NB4 (cell line): ENCODE measurements at places on chromosomes 4 and X.

DNA sequence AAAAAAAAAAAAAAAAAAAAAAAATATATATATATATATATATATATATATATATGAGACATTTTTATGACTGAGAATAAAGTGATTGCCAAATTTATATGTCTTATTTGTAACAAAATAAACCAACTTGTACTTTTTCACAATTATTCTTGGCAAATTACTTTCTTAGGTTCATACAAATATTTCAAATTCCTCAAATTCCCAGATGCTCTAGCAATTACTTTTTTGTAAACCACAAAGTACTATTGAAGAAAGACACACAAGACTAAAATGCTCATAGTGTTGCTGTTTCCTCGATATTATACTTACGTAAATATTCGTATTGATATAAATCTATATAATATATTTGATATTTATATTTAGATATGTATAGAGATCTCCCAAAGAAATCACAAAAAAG, 390.0 kb downstream of the FAT4 start:
- no peak for DNase-seq

GRCh38 chr4:650461-650860, 23.6 kb downstream of the ATP5ME start:
- DNase-seq: no peak

- DNase-seq: peak; percentile 74
Measured at GRCh38 chrX:16869393-16870094, 618 bp downstream of the RBBP7 start.

DNA sequence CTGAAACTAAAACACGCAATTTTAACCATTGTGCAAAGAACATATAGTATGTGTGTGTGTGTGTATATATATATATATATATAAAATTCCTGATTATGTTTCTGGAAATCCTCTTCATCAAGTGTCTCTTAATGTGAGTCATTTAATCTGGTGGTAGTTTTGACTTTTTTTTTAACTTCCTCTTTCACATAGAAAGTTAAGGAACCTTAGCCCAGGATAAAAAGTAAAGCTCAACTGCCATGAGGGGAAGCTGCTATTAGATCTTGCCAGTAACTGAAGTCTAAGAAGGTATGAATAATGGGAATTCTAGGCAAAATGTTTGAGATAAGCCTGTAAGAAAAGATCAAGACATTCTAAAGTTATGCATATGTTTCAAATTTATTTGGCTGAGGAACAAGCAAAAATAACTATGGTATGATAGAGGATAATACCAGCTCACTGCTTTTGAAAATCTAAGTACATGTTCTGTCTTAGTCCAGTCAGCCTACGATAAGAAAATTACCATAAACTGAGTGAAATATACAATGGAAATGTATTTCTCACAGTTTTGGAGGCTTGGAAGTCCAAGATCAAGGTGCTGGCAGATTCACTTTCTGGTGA, 757.0 kb downstream of the TRAM1L1 start:
- peak; percentile 3 for DNase-seq

DNA sequence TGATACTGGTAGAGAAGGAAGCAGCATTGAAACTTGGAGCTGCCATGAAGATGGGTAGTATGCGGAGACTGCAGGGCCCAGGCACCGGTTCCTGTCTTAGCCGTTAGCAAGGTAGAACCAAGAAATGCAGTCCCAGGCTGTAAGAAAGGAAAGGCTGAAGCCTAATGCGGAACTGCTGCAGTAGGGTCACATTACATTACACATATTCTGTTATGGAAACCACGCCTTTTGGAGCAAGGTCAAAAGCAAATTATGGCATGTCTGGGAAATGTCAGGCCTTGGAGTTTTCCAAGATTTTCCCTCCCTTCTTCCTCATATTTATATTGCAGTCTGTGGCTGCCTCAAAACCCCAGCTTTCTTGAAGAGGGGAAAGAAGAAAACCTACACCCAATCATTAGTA, 204.8 kb upstream of the RASGEF1B start:
- DNase-seq: no peak

DNA sequence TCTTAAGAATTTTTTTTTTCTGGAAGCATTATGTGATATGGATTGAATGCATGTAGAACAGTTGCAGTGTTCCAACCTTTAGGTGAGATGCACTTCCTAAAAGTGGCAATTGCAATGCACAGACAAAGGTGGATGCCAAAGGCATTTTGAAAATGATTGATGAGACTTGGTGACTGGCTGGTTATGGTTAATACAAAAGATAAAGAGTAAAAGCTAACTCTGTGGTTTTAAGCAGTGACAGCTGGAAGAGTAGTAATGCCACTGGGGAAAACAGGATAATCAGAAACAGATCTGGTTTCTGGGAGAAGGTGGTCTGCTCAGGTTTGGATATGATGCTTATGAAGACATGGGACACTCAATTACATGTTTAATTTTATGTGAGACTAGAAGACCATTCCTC, 345.6 kb downstream of the RPA4 start:
- no peak for DNase-seq

- peak; percentile 77 for DNase-seq
Measured at GRCh38 chr4:123477711-123478209, 81.2 kb downstream of the SPRY1 start.

DNA sequence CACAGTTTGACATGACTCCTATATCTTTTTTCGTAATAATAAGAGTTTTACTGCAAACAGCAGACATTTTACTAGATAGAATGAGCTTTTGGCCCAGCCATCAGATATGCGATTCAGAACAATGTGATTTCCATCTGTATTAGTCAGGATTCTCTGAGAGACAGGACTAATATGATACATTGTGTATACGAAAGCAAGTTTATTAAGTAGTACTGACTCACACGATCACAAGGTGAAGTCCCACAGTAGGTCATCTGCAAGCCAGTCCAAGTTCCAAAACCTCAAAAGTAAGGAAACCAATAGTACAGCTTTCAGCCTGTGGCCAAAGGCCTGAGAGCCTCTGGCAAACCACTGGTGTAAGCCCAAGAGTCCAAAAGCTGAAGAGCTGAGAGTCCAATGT, 24.1 kb downstream of the CXCL8 start:
- DNase-seq: no peak

DNA sequence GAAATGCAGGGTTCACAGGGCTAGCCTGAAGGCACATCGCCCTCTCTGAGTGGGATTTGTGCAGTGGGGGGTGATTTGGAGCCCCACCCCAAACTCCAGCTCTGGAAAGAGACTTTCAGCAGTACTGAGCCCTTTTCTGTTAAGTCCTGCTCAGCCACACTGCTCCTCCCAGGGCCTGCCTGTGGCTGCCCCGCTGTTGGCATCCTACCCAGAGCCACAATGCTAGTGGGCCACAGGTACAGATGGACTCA, 52.7 kb downstream of the CXorf49B start:
- DNase-seq: no peak
